Activated CD4-positive, alpha-beta T cell treated with anti-CD3 and anti-CD28 coated beads, Interleukin-2, amount 50 U/mL, for 24 hours (primary cell): ENCODE measurements at places on chromosomes 11 and 22.

GRCh38 chr11:13939961-13940906, 22.3 kb upstream of the SPON1 start:
- DNase-seq, result no peak

- no peak for DNase-seq
Observed at GRCh38 chr11:94754335-94754734, 13.8 kb upstream of the AMOTL1 start.

DNA sequence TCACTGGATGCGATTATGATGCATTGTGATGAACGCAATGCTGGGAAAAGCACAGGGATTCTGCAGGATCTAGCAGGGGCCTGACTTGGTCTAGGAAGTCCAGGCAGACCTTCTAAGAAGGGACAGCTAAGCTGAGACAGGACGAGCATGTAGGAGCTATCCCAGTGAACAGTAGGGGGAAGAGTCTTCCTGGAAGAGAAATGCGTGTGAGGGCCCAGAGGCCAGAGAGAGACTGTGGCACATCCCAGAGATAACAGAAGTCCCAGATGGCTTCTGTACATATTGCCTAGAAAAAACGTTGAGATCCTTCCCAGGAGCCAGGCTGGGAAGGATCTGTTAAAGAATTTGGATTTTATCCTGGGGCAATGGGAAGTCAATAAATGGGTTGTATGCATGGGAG, 24.6 kb downstream of the RCN1 start:
- no peak for DNase-seq

GRCh38 chr22:45239681-45240051, 1.0 kb downstream of the KIAA0930 start:
- DNase-seq, result no peak

GRCh38 chr11:129580278-129580677, 204.6 kb downstream of the BARX2 start:
- DNase-seq, result no peak

DNA sequence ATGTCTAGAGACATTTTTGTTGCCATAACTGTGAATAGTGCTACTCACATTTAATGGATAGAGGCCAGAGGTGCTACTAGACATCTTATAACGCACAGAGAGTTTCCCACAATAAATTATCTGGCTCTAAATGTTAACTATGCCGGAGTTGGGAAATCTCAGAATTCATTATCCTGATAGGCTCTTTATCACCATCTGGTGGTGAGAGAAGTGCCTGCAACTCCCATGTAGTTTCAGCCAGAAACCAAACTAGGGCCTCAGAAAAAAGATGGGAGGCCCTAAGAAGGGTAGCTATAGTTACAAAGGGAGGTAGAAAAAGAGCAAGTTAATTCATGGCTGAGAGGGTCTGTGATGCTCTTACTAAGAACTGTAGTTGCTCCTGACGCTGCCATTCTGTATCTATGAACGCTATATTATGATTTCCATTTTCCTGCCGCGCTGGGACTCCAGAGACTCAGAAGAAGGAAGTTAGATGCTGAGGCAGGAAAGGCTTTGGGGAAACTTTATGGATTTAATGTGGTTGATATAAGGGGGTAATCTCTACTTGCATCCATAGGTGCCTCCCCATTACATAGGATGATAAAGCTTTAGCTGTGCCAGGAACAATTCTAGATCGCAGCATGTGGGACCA, 22.9 kb upstream of the MRPL17 start:
- DNase-seq, result peak; percentile 30

DNA sequence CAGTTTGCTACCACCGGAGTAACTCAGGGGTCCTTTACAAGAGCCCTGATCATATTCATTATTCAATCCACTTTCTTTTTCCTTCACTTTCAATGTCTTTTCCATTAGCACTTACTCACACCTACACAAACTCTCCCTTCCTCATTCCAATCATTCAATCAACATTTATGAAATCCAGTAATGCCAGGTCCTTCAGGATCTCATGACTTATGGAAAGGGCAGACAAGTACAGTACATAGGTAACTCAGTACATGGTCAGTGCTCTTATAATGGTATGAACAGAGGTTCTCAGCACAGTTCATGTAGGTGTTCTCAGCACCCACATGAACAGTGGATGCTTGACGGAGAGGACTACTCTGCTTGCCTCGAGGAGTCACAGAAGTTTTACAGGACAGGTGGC, 106.6 kb downstream of the USP35 start:
- DNase-seq, result no peak

DNA sequence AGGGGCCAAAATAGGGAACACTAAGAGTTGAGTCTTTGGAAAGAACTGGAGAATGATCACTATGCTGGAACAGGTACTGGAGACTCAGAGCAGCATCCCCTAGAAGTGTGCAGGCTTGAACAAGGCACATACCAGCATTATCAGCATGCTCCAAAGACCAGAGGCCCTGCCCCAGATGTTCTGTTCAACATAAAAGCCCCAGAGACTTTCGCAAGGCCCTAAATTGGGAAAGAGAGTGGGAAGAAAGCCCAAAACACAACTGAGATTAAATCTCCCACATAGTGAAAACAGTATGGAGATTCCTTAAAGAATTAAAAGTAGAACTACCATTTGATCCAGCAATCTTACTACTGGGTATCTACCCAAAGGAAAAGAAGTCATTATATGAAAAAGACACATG, 9.4 kb downstream of the CNGA4 start:
- DNase-seq, result no peak

DNA sequence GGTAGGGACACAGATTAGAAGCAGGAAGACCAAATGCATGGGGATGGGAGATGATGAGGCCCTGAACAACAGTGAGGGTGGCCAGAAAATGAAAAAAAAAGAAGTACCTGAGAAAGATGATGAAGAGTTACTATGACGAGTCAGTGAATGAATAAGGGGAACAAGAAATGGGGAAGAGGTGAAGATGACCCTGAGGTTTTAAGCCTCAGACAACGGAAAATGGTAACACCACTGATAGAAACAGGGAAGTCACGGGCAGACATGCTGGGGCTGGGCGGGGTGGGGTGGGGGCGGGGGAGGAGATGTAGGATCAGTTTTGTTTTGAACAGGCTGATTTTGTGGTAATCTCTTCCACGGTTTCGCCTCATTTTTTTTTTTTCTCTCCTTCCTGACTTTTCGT, 205.1 kb upstream of the CADM1 start:
- DNase-seq, result no peak

GRCh38 chr11:88813233-88813915, 252.4 kb downstream of the GRM5 start:
- DNase-seq, result no peak

DNA sequence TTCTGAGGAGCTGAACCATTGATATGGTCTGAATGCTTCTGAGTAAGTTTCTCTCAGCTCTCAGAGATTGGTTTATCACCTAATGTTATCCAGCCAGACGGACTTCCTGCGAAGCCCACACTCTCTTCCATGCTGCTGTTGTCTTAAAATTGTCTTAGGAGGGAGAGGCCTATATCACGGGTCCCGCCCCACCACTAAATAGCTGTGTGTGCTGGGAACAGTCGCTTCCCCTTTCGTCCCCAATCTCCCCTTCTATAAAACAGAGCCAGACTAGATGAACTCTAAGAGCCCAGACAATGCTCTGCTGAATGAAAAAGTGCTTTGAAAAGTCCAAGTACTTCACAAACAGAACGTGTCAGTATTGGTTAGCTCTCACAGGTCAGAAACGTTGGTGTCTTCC, 81.4 kb upstream of the AKIP1 start:
- no peak for DNase-seq

- DNase-seq, result no peak
Observed at GRCh38 chr22:50228366-50228765, 16.5 kb downstream of the TUBGCP6 start.

- DNase-seq, result no peak
Observed at GRCh38 chr11:70415642-70416395, 17.5 kb downstream of the CTTN start.
